Stimulated activated CD8-positive, alpha-beta memory T cell treated with anti-CD3 and anti-CD28 coated beads, Interleukin-4, amount 100 ng/mL, for 24 hours (primary cell): ENCODE measurements at places on chromosomes 3 and 15.

DNA sequence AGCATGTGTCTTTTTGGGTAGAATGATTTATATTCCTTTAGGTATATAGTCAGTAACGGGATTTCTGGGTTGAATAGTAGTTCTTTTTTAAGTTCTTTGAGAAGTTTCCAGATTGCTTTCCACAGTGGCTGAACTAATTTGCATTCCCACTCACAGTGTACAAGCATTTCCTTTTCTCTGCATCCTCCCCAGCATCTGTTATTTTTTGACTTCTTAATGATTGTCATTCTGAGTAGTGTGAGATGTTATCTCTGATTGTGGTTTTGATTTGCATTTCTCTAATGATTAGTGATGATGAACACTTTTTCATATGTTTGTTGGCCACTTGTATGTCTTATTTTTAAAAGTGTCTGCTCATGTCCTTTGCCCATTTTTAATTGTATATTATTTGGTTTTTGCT lies 337.6 kb downstream of the EFHB start:
- no peak for DNase-seq

GRCh38 chr15:92896561-92896960 lies 3.6 kb upstream of the CHD2 start:
- DNase-seq: no peak

DNA sequence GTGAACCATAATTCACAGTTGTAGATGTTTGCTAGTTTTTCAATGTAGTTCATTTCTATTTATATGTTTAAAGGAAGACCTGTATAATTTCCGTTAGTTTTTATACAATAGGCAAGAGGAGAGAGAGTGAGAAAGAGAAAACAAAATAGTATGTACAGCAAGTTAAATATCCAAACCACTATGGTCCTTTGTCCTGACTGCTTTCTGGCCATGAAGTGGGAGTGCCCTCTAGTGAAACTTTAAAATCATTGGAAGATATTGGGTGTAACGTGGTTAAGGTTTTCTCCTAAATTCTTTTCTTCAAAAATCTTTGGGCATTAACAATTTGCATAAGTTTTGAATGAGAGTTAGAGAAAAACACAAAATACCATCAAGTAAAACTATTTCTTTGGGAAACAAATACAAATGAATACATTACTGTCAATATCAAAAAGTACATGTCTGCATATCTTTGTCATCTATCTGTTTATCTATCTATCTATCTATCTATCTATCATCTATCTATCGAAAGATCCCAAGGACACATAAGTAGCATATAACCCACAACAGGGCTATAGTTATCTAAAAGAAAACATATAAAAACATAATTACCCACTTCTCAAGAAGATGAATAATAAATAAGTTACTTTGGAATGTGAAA lies 534.6 kb upstream of the ATP11B start:
- no peak for DNase-seq

DNA sequence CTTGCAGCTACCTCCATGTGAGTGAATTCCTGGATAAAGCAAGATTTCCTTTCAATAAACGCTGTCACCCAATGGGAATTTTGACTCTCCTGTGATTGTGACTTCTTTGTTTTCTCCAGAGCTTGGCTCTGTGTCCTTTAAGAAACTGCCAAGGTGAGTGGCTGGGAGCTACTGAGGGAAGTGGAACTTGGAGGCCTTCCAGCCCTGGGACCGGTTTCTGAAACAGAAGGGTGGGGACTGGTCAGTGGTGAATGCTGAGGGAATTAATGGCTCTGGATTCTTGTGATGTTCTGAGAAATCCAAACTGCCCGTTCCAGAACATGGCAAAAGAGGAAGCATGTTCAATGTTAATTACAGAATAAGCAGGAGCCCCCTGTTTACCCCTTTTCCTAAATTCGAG lies 41.1 kb upstream of the MYZAP start:
- DNase-seq: no peak

GRCh38 chr15:64582202-64582601 lies 121.8 kb downstream of the ZNF609 start:
- DNase-seq: no peak

DNA sequence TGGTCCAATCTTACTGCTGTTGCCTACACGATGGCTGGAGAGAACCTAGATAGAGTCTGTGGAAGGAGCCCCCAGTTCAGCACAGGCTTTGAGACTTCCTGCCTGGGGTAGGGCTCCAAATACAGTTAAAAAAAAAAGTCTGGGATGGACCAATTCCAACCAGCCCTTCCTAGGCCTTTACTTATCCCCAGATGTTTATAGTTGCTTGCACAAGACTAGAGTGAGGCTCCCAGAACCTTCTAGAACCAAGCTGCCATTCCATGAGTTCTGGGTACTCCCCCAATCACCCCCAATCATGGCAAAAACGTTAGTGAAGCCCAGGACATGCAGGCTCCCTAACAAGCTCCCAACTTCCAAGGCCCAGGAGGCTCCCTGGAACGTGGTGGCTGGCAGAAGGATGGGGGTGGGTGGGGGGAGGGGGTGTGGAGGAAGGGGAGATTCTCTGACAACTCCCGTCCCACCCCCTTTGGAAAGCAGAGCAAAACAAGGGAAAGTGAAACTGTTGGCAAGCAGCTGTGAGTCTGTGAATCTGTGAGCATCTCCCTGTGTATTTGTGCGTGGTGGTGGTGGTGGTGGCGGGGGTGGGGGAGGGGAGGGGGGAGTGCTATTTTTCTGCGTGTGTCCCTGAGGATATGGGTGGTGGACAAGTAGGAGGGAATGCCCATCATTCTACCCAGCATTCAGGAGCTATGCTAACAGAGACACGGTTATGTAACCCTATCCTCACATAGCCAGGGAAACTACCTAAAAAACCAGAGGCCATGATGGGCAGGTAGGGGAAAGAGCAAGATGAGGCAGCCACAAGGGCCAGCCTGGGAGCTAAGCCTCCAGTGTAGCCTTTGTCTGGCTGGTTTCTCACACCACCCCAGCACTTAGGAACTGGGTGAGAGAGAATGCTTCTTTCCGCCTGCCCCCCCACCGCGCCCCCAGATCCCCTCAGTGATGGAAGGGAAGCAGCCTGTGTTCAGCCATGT lies 2.0 kb downstream of the MST1R start:
- DNase-seq: no peak

GRCh38 chr3:14203521-14204079 lies 25.0 kb downstream of the LSM3 start:
- DNase-seq: no peak

DNA sequence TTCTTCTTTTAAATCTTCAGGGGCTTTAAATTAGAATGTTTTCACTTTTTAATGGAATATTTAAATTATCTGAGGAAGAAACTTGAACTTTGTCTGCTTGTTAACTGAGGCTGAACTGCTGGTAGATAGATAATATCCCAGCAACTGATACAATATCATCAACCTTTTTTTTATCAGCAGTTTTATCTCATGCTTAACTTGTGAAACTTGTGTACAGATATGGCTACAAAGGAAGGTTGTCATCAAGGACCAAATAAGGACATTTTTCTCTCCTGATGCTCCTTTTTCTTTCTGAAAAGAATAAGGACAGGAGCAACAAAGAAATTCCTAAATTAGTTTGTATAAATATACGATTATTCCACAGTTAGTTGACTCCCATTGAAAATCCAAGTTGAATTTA lies 66.4 kb upstream of the KBTBD8 start:
- no peak for DNase-seq
